ENCODE measurements at places on chromosomes 4 and X.

- no peak for DNase-seq
Measured at GRCh38 chr4:108320061-108320460, 151.3 kb upstream of the LEF1 start.

DNA sequence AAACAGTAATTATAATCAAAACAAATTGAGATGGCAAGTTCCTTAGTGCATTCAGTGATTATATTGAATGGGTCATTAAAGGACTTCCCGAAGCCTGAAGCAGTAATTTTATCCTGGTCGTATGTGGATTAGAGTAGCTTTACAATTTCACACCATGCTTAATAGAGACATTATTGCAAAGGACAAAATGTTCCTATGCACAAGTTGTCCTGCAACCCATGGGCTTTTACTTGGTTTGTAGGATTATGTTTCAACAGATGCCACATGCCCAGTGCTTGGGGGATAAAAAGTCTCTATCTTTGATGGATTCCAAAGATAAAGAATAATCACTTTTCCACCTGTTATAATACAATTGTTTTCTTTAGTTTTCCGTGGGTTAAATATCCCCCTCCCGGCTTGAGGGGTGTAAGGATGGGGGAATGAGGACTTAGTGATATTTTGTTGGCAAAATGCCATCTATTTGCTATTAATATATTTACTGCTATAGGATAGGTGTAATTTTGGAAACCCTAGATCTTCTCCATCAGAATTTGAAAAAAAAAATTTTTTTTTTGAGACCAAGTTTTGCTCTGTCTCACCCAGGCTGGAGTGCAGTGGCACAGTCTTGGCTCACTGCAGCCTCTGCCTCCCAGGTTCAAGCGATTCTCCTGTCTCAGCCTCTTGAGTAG lies 156.5 kb upstream of the ETNPPL start:
- no peak for DNase-seq

GRCh38 chrX:33211356-33212260 lies at the start of gene DMD:
Gene DMD (minus strand): TSS chrX:33211549. CDS start chrX:33211312, 237 bp downstream.
- DNase-seq, result no peak

- DNase-seq, result no peak
Measured at GRCh38 chr4:37157476-37158167, 86.9 kb upstream of the NWD2 start.

GRCh38 chr4:153152501-153153338 lies 51.5 kb upstream of the TRIM2 start:
- DNase-seq, result peak; percentile 82

GRCh38 chr4:109649872-109650271 lies 53.4 kb downstream of the CASP6 start:
- DNase-seq, result no peak

- DNase-seq, result no peak
Measured at GRCh38 chrX:122787231-122787630, 396.8 kb upstream of the GRIA3 start.

DNA sequence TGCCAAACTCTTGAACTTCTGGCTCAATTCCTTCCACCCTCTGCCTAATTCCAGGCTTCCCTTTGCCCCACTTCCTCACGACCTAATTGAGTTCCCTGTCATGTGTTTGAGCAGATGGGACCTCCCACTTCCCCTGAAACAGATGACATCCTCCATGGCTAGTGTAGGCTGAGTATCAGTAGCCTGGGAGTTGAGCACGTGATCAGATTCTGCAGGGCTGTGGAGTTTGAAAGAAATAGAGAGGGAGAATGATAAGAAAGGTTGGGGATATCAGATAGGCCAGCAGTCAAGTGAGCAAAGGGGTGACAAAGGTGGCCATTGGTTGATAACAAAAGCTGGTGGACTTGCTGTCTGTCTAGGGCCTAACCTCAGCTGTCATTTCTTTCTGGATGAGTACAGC lies 18.8 kb upstream of the NWD2 start:
- no peak for DNase-seq

- DNase-seq, result no peak
Measured at GRCh38 chr4:94595880-94596483, 144.2 kb downstream of the PDLIM5 start.

GRCh38 chr4:212438-213188 lies 88.3 kb downstream of the ZNF718 start:
- no peak for DNase-seq

GRCh38 chr4:40195182-40196177 lies 1.4 kb upstream of the RHOH start:
- DNase-seq, result no peak

DNA sequence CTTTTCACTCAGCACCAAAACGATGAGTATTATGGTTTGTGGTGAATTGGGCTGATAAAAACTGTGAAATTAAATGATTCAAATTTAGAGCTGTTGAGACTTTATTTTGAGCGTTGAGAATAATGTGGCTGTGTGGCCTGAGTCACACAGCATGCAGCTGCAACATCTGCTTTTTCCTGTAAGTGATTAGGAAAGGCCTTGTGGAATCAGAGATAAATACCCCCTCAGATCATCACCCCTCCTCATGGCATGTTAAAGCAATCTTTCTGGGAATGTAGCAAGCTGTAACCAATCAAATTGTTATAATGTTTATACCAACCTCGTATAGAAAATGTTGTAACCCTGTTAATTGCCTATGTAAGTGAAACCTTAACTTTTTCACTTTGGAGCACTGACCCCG lies 90.0 kb upstream of the GRPR start:
- no peak for DNase-seq

DNA sequence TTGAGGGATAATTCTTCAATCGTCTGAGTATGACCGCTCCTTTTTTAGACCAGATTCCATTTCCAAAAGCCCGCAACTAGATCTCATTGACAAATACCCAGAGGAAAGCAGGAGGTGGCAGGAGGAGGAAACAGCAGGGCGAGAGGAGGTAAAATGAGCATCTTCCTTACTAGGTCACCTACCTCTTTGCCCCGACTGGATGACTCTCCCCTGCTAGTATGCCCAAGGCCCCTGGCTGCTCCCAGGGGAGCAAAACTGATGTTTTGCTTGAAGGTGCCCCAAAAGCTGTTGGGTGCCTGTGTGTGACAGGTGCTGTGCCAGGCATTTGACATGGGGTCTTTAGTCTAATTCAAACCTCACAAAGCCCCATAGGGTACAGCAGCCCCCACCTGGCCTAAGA lies 48.9 kb downstream of the C4orf50 start:
- DNase-seq, result no peak

DNA sequence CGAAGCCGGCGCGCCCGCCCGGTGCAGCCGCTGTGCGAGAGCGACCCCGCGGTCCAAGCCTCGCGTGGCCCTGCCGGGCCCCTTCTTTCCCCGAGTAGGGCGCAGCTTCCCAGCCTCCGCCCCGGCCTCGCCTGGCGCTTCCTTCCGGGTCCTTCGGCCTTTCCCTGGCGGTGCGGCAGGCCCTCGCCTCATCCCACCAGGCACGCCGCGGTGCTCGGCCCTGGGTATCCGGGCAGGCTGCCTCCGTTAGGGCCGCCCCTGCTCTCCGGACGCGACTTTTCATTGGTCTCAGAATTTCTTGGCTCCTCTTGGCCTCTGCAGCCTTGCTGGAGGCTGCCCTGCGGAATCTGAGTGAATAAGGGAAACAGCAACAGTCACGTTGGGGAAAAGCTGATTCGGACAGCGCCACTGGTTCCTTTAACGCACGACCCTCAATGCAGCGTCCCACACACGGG lies 429 bp downstream of the UVSSA start:
- DNase-seq, result peak; percentile 59

DNA sequence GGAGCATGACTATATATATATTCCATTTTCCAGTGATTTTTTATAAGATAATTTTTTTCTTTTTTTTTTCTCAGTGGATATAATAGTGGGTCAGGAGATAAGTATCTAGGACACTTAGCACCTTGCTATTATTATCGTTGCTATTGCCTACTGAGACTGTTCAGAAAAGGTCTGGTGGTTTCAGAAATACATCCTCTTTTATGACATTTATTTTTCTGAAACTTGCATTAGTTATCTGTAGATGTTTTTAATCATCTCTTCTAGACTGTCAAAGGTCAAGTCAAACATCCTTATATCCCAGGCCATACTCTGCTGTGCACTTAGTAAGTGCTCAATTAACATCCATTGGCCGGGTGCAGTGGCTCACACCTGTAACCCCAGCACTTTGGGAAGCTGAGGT lies 72.9 kb upstream of the MED14 start:
- DNase-seq, result no peak

DNA sequence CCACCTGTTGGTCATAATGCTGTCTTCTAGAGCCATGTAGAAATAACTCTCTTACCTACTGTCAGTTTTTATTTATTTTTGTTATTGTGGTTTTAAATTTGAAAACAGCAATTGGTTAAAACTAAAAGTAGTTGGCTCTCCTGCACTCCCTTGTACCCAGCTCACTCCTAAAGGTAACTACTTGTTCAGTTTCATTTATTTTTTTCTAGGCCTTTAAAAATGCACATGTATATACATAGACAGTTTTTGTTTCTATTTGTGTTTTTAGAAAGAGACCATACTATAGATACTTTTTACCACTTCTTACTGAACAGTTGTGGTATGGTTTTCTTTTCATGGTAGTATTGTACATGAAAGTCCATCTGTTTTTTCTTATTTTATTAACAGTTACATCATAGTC lies 16.8 kb downstream of the SMAD1 start:
- no peak for DNase-seq

GRCh38 chr4:135201081-135201480 lies 999.5 kb upstream of the PABPC4L start:
- DNase-seq, result no peak

GRCh38 chr4:70399319-70399718 lies 1.6 kb downstream of the OPRPN start:
- no peak for DNase-seq

DNA sequence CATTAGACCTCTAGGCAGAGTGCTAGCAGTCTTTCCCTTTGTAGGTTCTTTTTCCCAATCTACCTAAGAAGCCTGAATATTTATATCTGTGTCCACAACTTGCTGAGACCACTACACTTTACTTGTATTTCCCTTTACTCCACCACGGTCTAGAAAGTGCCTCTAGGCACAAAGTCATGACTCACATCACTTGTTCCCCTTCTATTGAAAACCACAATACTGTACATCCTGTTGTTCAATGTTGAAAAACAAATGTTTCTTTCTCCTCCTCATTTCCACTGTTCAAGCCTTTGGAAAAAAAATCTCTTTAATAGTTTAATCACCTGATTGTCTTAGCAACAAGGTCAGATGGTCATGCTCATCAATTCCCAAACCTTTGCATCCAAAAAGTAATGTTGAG lies 326.7 kb downstream of the GUCY2F start:
- no peak for DNase-seq

DNA sequence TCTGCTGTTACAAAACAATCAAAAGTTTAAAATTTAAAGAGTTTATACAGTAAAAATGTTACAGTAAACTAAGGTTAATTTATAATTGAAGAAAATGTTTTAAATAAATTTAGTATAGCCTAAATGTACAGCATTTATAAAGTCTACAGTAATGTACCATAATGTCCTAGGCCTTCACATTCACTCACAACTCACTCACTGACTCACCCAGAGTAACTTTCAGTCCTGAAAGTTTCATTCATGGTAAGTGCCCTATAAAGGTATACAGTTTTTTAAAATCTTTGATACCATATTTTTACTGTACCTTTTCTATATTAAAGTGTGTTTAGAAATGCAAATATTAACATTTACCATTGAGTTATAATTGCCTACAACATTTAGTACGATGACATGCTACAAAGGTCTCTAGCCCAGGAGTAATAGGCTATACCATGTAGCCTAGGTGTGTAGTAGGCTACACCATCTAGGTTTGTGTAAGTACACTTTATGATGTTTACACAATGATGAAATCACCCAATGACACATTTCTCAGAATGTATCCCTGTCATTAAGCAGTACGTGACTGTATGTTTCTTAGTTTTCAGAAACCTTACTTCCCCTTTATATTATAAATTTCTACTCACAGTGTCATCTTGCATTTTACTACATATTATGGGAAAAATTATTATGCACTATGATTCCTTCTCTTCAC lies 320.8 kb downstream of the ADAM29 start:
- no peak for DNase-seq

GRCh38 chrX:70960730-70961129 lies 29.8 kb upstream of the SLC7A3 start:
- no peak for DNase-seq

GRCh38 chrX:24498181-24498580 lies 33.1 kb downstream of the PDK3 start:
- no peak for DNase-seq

DNA sequence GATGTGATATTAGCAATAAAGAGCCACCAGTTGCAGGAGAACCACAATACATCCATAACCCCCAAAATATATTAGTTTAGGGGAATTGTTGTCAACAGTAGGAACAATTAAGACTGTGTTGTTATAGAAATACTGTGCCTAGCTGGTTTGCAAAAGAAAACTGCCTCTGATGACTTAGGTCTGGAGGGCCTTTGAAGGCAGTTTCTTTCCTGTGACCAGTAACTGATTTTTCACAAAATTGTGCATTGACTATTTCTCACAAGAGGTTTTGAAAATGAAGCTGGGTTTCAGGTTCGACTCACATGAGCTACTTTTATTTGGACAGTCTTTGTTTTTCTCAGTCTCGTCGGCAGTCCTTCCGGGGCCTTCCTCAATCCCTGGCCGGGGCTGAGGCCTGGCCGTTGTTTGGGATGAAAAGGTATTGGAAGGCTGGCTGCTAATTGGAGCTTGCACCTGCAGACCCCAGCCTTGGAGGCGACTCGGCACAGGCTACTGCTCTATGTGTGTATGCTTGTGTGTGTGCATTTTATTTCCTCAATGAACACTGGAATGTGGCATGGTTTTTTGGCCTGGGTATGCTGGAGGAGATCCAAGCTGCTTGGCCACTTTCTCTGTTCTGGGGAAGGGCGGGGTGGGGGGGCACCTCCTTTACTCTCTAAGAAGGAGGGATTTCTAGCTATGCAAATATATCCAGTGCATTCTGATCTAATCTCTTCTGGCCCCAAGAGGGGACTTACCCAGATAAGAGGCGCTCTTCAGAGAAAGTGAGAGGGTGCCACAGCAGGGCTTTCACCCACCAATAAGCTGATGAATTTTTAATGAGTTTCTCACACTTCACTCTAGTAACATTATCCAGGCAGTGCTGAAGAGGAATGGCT lies 49.5 kb upstream of the LNX1 start:
- no peak for DNase-seq

DNA sequence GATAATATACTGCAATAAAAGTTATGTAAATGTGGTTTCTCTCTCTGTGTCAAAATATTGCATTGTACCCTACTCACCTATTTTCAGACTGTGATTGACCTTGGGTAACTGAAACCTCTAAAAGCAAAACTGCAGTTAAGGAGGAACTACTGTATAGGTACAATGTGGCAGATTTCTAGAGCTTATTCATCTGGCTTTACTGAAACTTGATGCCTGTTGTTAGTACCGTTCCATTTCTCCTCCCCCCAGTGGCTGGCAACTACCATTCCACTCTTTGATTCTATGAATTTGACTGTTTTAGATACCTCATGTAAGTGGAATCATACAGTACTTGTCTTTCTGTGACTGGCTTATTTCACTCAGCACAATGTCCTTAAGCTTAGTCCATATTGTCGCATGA lies 61.9 kb downstream of the HOPX start:
- no peak for DNase-seq

DNA sequence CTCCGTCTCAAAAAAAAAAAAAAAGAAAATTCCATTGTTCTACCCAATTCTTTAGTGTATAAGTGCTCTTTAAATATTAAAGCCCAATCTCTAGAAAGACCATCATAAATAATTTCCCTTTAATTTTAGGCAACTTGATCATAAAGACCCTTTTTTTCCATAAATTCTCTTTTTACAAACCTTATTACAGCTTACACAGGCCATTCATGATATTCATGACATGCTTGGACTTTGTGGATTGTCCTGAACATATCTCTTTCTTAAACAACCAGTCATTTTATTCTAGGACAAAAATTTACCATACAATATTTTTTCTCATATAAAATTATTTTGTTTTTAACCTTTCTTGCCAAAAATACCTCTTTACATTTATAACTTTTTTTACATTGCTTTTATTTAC lies 30.5 kb downstream of the TLR8 start:
- no peak for DNase-seq

All from activated CD4-positive, alpha-beta T cell treated with anti-CD3 and anti-CD28 coated beads, Interleukin-2, amount 50 U/mL, for 48 hours (primary cell).